ENCODE measurements at places on chromosomes 1 and 21.

DNA sequence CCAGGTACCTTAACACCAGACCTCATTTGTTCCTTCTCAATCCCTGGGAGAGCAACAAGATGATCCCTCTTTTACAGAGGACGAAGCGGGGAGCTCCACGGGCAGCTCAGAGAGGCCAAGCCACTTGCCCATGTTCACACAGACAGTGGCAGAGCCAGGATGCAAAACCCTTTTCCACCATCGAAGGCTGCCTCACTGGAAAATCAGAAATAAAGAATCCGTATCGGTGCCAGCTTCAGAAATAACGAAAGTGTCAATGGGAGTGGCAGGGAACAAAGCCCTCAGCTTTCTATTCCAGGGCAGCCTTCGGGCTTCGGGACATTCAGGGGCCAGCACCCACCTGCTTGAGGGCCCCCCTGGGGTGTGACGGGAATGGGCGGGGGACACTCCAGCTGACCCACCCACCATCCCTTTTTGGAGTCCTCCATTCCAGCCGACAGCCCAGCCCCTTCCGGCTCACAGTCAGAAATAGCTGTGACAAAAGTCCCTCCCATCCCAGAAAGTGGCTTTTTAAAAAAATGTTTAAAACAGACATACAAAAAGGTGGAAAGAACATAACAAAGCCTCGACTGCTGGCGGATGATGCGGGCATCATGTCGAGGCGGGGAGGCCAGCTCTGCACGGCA lies 6.0 kb downstream of the IFFO2 start:
- DNase-seq = no peak

DNA sequence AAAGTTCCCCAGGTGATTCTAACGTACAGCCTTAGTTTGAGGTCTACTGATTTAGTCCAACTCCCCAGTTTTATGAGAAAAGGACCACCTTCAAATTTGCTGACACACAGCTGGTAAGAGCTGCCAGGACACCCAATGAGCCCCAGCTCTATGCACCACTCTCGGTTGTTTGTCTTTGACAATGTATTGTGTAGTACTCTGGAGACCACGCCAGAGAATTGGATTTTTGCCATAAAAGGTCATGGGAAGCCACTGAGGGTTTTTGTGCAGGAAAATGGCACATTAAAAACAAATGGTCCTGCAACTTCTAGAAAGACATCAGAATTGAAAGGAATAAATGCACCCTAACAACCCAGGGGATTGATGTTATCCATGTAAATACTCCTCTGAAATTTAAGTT lies 7.1 kb upstream of the IER5 start:
- DNase-seq = no peak

DNA sequence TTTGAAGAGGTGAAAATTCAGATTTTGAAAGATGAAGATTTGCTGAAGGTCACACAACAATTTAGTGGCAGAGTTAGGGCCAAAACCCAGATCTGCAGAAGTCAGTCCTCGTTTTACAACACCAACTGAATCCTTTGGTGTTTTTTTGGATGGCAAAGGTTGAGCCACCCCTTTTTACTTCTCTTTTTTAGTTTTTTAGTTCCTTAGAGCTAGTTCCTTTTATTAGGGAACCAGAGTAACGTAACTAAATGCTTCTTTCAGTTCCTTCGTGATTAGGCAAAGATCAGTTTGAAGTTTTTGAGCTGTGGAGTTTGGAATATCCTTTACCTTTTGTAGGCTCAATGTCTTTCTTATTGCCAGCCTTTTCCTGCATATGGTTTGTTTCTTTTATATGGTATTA lies 67.9 kb upstream of the ARID1A start:
- DNase-seq = no peak

DNA sequence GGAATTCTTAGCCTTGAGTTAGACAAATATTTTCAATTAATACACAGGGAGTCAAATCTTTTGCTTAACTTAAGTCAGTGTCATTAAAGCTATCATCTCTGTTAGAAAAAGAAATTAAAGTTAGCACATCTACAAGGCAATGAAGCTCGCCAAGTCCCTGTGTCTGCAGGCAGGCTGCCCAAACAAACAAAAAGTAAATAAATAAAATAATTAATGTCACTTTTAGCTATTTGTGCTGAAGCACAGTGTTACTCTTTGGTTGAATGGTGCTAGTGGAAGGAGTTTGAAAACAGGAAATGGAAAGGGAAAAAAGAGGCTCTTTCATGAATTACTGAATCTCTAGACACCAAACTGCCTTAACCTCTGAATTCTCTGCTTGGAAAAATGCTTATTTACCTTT lies 37.1 kb upstream of the COL11A1 start:
- DNase-seq = no peak

DNA sequence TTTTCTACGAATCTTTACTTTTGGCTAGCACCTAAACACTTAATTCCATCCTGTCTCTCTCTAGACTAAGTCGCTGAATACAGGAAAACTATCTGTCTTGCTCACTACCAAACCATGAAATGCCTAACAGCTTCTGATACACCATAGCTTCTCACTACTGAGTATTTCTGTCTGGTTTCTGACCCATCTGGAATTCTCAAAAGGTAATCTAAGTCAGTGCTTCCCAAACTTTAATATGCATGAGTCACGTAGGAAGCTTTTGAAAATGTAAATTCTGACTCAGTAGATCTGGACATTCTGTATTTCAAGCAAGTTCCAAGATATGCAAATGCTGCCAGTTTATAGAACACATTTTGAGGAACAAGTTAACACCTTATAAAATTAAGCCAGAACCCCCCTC lies 9.2 kb upstream of the OVGP1 start:
- no peak for DNase-seq

DNA sequence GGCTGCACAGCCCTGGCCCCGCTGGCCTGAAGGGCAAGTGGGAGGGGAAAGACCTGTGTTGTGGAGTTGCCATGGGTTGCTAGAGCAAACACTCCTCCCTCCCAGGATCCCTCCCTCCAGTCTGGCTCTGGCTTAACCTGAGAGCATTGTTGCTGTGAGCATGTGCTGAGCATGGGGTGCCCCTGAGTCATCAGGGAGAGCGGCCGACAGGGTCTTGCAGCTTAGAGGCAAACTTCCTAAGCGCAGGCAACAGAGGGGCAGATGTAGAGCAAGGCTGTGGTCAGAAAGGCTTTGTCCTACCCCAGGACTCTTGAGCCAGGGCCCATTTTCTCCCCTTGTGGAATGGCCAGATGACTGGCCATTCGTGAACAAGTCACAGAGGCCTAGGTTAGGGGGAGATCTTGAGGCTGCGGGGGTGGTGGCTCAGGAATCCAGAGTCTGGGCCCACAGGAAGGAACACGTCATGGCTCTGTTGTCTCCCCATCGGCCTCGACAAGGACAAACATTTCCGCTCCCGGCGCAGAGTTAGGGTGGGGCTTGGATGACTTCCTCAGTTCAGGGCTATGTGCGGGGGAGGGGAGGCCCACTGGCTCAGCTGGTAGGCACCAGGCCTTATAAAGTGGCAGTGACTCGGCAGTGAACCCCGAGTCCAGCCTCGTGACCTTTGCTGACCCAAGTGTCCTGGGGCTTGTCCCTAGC lies 362 bp upstream of the DYNLT4 start:
- DNase-seq = peak; percentile 63

- no peak for DNase-seq
Observed at GRCh38 chr1:244254467-244254866, 197.2 kb downstream of the ADSS2 start.
